ENCODE measurements at places on chromosomes 11 and 22.

- no peak for DNase-seq
These were observed 64.6 kb downstream of the MYO18B start for GRCh38 chr22:25806579-25806978.

GRCh38 chr11:130370845-130371590 lies 56.3 kb upstream of the ZBTB44 start:
- DNase-seq, result no peak

DNA sequence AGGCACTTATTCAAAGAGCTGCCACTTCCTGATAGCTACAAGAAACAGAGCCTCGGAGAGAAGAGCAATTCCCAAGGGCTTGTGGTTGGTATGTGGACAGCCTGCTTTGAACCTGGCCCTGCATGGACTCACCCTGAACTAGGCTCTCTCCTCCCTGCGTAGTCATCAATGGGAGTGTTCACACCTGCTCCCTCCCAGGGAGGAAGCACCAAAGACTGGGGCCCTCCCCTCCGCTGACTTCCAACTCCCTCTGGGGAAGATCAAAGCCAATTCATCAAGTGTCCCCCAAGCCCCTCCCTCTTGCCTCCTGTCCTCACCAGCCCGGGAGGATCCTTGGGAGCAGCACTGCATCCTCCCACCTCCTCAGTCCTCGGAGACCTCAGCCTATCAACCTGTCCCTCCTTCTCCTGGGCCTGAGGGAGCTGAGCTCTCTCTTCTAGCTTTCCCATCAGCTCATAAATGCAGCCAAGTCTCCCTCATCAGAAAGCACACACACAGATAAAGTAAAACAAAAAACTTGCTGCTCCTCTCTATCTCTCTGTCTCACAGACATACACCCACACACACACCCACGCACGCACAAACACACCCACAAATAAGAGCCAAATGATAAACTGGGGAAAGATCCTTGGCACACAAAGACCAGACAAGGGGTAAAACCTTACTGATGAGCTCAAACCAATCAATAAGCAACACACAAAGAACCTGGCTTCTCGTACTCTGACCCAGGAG lies 3.3 kb downstream of the A4GALT start:
- DNase-seq, result no peak

- no peak for DNase-seq
These were observed 2.3 kb downstream of the MALAT1 start for GRCh38 chr11:65501186-65501471.

- DNase-seq, result peak; percentile 98
These were observed 1.5 kb downstream of the LGALS1 start for GRCh38 chr22:37676736-37677492.

- DNase-seq, result no peak
These were observed 100.6 kb upstream of the SORL1-AS1 start for GRCh38 chr11:121553389-121553788.

DNA sequence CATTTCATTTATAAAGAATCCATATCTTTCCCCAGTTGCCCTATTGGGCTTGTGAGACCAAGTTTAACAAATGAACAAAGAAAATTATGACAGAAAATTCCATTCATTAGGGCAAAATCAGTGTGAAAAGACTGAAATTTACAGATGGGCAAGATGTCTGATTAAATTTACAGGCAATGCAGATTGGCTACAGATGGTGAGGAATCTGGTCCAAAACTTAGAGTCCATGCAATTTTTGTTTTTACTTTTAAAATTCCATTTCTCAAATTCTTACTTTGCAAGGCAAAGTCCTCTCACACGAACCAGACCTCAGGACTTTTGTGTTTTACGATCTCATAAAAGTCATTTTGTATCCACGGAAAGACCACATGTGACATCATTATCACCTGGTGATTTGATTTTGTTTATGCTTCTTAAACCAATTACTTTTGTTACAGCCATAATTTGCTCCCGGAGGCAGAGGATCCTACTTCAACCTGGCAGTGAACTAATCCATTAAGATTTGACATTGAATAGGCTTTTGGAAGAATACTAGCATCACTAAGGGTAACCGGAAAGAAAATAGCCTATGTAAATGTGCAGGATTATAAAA lies 843.7 kb upstream of the CHORDC1 start:
- no peak for DNase-seq

DNA sequence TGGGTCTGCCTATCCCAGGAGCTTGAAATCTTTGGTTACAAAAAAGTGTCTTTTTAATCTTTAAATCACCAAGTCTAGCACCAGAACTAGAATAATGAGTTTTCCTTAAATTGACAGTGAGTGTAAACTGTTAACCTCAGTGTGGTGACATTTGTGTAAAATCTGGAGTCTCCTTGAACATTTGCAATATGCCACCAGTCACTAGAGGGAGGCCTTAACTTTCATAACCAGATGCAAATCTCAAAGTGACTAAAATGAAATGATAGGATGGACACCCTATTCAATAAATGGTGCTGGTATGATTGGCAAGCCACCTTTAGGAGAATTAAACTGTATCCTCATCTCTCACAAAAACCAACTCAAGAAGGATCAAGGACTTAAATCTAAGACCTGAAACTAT lies 8.3 kb upstream of the SCGB1D2 start:
- peak; percentile 32 for DNase-seq

DNA sequence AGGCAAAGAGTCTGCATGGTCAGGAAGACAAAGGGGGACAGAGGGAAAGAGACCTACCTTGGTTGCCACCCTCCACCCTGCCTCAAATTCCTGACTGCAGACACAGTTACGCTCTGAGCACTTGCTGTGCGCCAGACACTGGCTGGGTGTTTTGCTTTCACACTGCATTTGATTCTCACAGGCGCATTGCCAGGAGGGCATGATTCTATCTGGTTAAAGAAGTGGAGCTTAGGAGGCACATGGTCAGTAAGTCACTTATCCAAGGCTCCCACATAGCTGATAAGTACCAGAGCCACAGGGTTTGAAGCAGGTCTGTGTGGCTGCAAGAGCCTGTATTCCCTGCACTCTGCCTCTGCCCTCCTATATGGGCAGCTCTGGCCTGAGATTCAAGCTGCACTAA lies 103.9 kb downstream of the TIMP3 start:
- no peak for DNase-seq

DNA sequence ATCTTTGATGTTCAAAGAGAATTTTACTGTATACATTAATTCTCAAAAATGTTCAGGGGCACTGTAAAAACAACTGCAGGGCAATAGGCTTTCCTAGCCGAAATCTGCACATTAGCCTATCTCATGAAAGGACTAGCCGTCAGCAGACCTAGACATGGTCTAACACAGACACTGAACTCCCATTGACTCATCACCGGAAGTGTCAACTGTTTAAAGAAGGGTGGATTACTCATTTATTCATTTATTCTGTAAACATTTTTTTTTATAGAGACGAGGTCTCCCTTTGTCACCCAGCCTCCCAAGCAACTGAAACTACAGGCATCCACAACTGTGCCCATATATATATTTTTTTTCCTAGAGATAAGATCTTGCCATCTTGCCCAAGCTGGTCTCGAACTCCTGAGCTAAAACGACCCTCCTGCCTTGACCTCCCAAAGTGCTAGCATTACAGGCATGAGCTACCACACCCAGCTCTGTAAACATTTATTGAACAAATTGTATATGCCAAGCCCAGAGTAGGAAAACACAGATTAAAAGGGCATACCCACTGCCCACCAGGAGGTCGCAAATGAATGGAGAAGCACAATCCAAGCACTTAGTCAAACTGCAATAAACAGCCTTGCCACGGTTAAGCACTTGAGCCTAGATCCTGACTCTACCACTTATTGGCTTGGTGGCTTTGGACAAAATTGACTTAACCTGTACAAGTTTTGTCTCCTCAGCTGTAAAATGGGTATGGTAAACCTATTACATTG lies 26.6 kb downstream of the RAB30 start:
- no peak for DNase-seq

DNA sequence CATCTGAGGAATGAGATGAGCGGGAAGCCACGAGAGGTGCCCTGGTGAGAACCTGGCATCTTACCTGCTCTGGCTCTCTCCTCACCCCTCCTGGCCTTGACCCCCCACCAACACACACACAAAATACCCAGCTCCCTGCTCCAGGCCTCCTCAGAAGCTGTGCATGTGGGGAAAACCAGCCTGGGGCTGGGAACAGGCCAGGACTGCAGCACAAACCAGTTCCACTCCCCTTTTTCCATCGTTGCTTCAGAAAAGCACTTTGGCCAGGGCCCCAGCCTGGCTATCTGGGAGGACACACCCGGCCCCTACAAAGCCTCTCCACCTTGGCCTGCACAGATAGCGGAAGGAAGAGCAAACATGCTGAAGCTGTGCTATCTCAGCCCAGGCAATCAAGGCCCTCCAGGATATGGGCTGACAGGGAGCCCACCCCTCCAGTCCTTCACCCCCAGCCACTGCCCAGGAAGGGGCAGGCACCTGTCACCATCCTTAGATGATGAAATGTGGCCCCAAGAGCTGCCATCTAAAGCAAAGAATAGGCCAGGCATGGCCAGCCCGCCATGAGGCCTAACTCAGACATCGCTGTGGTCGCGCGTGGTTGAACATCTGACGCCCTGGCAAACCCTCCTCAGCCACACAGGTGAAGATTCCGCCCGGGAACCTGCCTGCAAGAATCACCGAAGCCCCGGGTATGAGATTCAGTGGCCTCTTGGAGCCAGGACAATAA lies 35.4 kb downstream of the PISD start:
- DNase-seq, result peak; percentile 33

Data from common myeloid progenitor, CD34-positive (primary cell).